ENCODE measurements at places on chromosomes 13 and 19.

DNA sequence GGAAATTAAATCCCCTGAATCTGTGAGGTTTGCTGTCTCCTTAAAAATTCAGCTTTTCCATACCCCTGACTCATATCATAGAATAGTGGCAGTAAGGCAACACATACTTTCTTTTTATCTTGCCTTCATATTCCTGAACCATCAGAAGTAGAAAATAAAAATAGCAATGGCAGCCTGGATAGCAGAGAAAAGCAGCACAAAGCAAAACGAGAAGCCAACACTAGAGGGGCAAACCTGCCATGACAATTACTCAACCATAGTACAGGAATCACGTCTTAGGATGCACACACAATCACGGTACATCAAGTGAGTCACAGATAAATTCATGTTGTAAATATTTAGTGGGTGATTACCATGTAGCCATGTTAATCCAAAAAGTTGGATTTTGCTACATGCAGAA is 343.0 kb downstream of the ITGBL1 start:
- no peak for DNase-seq

DNA sequence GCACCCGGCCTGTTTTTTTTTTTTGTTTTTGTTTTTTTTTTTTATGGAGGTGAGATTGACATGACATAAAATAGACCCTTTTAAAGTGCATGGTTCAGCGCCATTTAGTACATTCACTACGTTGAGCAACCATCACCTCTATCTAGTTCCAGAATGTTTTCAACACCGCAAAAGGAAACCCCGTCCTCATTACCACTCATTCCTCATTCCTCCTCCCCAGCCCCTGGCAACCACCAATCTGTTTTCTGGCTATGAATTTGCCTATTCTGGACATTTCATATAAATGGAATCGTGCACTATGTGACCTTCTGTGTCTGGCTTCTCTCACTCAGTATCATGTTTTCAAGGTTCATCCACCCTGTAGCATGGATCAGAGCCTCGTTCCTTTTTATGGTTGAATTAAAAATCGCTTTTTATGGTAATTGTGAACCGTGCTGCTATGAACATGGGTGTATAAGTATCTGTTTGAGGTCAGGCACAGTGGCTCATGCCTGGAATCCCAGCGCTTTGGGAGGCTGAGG is 9.9 kb upstream of the ADGRE5 start:
- no peak for DNase-seq

DNA sequence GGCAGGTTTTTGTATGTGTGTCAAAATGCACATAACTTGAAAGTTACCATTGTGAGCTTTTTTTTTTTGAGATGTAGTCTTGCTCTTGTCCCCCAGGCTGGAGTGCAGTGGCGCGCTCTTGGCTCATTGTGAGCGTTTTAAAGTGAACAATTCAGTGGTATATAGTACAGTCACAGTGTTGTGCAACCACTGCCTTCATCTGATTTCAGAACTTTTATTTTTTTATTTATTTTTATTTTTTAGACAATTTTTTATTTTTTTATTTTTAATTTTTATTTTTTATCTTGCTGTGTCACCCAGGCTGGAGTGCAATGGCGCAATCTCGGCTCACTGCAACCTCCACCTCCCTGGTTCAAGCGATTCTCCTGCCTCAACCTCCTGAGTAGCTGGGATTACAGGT is 15.0 kb downstream of the SLC25A42 start:
- DNase-seq = no peak

DNA sequence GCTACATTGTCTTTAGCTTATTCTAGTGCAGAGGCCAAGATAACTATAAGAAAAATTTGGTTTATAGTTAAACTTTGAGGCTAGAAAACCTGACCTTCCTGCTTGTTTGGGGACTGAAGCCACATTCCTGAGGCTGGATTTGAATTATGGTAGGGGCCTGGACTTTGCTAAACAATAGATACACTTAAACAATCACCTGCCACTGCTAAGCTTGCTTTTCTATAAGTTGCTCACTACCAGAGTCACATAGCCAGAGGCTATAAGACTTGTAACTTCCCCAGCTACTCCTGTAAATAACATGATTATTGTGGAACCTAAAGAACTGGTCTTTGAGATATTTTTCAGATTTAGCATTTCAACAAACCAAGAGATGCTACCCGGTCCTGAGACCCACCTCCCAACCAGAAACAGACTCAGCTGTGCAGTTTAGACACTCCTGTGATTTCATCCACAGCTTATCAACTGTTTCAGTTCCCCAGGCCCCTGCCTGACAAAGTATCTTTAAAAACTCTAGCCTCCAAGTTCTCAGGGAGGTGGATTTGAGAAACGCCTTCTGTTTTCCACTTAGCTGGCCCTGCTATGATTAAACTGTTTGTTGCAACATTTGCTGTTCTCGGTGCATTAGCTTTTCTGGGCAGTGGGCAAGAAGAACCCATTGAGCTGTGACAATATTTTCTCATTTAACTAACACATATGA is 77.7 kb downstream of the MIPEP start:
- no peak for DNase-seq

DNA sequence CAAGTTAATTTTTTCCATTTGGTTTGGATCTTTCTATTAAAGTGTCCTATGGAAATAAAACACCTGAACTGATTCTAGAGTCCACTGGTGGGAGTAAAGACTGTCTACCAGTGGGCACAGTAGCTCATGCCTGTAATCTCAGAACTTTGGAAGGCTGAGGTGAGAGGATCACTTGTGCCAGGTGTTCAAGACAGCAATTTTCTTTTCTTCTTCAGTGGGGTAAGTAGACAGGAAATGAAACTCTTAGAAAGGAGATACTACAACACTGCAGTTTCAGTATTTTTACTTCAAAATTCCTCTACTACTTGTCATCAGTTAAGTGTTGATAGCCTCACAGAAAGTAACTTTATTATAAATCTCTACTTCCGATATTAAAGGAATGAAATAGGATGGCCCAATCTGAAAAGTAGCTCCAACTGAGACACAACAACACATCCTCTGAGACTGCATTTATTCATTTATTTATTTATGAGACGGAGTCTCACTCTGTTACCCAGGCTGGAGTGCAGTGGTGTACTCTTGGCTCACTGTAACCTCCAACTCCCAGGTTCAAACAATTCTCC is 26.3 kb downstream of the DNMT1 start:
- DNase-seq = no peak

GRCh38 chr13:39672378-39673132 is 17.1 kb downstream of the COG6 start:
- no peak for DNase-seq

- no peak for DNase-seq
Observed at GRCh38 chr19:41376241-41376997, at the start of gene TMEM91. Gene TMEM91, plus strand, starts transcription at chr19:41376533. Its CDS starts 1,777 bp downstream, at chr19:41378310.

GRCh38 chr13:33257841-33258807 is 27.4 kb downstream of the STARD13 start:
- no peak for DNase-seq

DNA sequence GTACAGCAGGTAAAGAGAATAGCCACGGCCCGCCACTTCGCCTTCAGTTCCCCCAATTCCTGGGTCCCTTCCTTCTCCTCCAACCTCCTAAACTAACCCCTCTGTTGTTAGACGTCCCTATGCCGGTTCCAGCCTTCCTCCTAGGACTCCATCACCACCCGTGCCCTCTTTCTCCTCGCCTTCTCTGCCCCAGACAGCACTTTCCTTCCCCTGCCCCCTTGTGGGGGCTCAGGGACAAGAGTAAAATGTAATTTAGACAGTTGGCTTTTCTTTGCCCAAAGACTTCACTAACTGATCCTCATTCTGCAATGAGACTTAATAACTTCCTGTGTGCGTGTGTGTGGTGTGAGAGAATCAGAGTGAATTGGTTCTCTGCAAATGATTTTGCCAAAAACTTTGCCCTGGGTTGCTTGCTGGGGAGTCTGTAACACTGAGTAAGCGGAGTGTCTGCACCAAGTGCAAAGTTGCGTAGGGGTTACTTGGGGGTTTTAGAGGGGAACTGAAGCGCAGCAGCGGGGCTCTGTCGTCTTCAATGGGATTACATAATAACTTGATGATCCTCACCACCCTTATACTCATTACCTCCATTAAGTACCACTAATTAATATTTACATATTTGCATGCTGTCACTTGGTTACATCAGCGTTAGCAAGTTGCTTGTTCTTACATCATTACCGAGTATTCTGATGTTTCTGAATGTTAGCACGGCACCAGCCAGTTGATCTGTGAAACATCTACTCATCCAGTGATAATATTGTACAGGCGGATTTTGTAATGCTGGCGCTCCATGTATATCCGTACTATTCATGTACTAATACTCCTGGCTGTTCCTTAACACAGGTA is 19.9 kb upstream of the SGCG start:
- DNase-seq = no peak

DNA sequence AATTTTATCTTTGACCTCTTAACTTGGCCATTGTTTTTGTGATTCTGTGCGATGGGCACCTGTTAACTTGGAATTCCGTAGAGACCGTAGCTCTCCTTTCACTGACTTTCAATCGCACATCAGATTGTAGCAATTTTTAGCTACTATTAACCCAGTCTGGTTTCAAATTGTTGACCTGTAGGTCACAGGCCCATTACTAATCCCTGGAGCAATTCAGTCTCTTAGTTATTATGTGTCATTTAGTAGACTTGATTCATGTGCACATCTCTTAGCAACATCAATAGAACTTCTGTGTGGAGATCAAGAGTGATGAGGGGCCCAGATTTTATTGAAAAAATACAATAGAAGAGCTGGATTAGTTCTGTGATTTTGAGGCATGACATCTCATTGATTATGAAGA is 549.6 kb upstream of the SLC10A2 start:
- no peak for DNase-seq

GRCh38 chr13:75309981-75310580 is 171.9 kb downstream of the TBC1D4 start:
- DNase-seq = no peak

DNA sequence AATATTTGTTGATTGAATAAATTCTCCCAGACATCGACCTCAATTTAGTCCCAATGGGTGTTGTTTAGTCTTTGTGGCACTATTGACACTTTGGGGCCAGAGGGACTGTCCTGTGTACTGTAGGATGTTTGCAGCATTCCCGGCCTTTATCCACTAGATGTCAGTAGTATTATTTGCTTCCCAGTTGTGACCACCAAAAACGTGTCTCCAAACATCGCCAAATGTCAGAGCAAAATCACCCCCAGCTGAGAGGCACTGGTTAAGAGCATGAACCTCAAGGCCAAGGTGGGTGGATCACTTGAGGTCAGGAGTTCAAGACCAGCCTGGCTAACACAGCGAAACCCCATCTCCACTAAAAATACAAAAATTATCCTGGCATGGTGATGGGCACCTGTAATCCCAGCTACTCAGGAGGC is 15.4 kb downstream of the NLRP12 start:
- DNase-seq = no peak

GRCh38 chr19:2051773-2052704 is 995 bp upstream of the MKNK2 start:
- no peak for DNase-seq

GRCh38 chr13:99871249-99871898 is 100.2 kb downstream of the ZIC5 start:
- no peak for DNase-seq

DNA sequence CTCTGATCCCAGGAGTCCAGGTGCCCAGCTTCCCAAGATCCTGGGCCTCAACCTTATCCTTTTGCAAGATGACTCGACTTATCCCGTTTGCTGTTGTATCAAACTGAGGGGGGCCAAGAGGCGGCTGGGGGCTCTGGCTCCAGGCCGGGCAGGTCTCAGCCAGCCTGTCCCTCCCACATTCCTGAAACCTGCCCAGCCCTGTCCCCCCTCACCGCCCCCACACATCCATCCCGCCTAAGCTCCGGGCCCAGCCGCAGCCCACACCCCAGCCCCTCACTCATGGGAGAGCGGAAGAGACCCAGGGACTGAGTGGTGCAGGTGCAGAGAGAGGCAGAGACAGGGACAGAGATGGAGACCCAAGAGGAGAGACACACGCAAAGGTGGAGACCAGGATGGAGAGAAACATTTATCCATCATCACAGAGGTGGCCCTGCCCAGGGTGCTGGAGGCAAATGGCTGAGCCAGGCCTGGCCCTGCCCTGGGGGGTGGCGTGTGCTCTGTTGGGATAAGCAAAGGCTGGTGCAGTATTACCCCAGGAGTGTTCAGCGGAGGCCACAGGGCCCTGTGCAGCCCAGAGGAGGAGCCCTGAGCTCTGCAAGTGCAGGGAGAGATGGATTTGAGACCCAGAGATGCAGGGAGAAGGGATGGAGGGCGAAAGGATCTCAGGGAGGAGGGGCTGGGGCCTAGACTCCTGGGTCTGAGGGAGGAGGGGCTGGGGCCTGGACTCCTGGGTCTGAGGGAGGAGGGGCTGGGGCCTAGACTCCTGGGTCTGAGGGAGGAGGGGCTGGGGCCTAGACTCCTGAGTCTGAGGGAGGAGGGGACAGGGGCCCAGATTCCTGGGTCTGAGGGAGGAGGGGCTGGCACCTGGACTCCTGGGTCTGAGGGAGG is 1.6 kb downstream of the BCAM start:
- no peak for DNase-seq

DNA sequence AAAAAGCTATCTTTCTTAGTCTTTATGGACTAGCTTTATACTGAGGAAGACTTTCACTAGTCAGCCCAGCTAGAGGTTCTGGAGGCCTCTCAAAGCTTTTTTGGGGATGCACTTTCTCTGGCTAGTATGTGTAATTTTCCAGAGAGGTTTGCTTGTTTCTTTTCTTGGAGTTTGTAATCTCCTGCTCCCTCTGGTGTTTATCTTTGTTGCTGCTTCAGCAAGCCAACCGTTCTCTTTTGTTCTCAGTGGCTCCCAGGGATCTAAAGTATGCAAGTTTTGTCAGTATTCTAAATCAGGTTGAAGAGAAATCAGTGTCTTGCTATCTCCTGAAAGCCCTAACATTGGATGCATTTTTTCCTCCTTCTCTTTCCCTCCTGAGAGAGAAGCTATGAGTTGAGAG is 121.1 kb upstream of the MYO16 start:
- no peak for DNase-seq

- no peak for DNase-seq
Observed at GRCh38 chr19:46787331-46788261, 798 bp downstream of the SLC1A5 start.

DNA sequence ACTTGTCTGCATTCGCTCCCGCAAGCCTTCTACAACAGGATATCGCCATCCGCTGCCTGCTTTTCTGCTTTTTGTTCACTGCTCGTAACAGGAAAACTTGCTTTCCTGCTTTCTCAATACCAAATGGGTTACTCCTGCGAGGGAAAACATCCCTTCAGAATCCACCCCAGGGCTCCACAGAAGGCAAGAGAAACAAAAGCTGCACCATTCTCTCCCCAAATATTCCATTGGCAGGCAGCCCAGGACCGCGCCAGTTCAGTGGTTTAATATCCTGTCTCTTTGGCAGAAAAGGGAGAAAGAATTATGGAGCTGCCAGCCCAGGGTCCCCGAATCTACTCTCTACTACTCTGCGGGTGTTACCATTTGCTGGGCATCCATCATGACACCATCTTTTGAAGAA is 84.7 kb upstream of the DOCK9 start:
- no peak for DNase-seq
